ENCODE measurements at places on chromosomes 12 and 14. TPM values are rescaled to one million over a fixed set of nuclear protein-coding genes. Genes with fewer than 3 reads are reported as not detected.

ERC1 gene
- 146 TPM for total RNA-seq

ACOT6 gene
- not detected for total RNA-seq

EXOC3L4 gene
- 28.4 TPM for total RNA-seq

GPRC5D gene
- not detected for total RNA-seq

NID2 gene
- total RNA-seq: 3.3 TPM

WNT5B gene
- 10.1 TPM for total RNA-seq

DPY19L2 gene
- total RNA-seq: 18.7 TPM

PITPNM2 gene
- 2.1 TPM for total RNA-seq

CIROP gene
- total RNA-seq: not detected

EPYC gene
- not detected for total RNA-seq

RIMKLB gene
- 143 TPM for total RNA-seq

IQSEC3 gene
- total RNA-seq: 2.5 TPM

HPD gene
- total RNA-seq: not detected

ADAM21 gene
- 0.12 TPM for total RNA-seq

A2M gene
- total RNA-seq: 2.0 TPM

SLC6A13 gene
- total RNA-seq: 0.60 TPM

RNF212B gene
- total RNA-seq: not detected

BMP4 gene
- 2.7 TPM for total RNA-seq

TBC1D30 gene
- 3.0 TPM for total RNA-seq

DENND5B gene
- 35.0 TPM for total RNA-seq

GRIN2B gene
- not detected for total RNA-seq

CMAS gene
- 55.8 TPM for total RNA-seq

ERBB3 gene
- 221 TPM for total RNA-seq

GDF3 gene
- total RNA-seq: not detected

KRT82 gene
- total RNA-seq: not detected

DPPA3 gene
- not detected for total RNA-seq

SERPINA3 gene
- 8.0 TPM for total RNA-seq

KRT2 gene
- total RNA-seq: not detected

CCDC38 gene
- not detected for total RNA-seq

PAX9 gene
- total RNA-seq: 0.77 TPM

MGST1 gene
- 198 TPM for total RNA-seq

RNASE3 gene
- not detected for total RNA-seq

SIX4 gene
- 21.7 TPM for total RNA-seq

TRIM9 gene
- 1.7 TPM for total RNA-seq

MARCHF9 gene
- total RNA-seq: 34.3 TPM

PMEL gene
- total RNA-seq: 6.3 TPM

HVCN1 gene
- 4.2 TPM for total RNA-seq

C3AR1 gene
- total RNA-seq: not detected

BTBD7 gene
- total RNA-seq: 56.8 TPM

NPAS3 gene
- total RNA-seq: 5.2 TPM

OASL gene
- total RNA-seq: not detected

RPS6KL1 gene
- 3.5 TPM for total RNA-seq

SLC10A1 gene
- not detected for total RNA-seq

RAB15 gene
- 27.6 TPM for total RNA-seq
